ENCODE measurements at places on chromosomes 5 and 9.

DNA sequence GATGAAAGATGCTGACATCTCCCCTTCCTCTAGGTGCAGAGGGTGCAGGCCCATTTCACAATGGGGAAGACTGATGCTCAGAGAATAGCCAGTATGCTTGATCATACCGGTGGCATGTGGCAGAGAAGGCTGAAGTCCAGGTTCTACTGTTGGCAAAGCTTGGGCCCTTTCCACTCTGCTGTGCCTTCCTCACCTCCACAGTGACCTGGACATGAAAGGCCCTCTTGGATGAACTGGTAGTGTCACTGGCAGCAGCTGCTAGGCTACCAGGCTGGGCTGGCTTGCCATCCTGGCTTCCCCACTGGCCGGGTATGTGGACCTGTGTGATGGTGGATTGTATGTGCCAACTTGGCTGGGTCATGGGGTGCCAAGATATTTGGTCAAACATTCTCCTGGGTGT is 92.0 kb downstream of the GADD45G start:
- no peak for DNase-seq

DNA sequence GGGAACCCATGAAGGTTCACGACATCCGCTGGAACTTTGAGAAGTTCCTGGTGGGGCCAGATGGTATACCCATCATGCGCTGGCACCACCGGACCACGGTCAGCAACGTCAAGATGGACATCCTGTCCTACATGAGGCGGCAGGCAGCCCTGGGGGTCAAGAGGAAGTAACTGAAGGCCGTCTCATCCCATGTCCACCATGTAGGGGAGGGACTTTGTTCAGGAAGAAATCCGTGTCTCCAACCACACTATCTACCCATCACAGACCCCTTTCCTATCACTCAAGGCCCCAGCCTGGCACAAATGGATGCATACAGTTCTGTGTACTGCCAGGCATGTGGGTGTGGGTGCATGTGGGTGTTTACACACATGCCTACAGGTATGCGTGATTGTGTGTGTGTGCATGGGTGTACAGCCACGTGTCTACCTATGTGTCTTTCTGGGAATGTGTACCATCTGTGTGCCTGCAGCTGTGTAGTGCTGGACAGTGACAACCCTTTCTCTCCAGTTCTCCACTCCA is 7.6 kb downstream of the GPX3 start:
- no peak for DNase-seq

DNA sequence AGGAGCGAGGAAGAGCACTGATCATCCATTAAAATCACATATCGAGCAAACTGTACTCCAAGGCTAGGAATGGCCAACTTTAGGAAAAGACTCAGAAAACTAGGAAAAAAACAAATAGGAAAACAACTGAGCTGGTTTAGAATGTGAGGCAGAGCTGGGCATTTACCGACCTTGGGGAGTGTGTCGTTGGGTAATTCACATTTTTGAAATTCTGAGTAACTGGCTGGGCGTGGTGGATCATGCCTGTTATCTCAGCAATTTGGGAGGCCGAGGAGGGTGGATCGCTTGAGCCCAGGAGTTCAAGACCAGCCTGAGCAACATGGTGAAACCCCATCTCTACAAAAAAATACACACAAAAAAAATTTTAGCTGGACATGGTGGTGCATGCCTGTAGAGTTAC is 70.1 kb downstream of the ZFAND5 start:
- DNase-seq = no peak

GRCh38 chr9:16191691-16192402 is 639.0 kb downstream of the CCDC171 start:
- peak; percentile 69 for DNase-seq

- no peak for DNase-seq
These were observed 12.1 kb upstream of the PSD2 start for GRCh38 chr5:139783436-139783965.

- DNase-seq = no peak
These were observed 1063.9 kb downstream of the CDH9 start for GRCh38 chr5:25974451-25974850.

DNA sequence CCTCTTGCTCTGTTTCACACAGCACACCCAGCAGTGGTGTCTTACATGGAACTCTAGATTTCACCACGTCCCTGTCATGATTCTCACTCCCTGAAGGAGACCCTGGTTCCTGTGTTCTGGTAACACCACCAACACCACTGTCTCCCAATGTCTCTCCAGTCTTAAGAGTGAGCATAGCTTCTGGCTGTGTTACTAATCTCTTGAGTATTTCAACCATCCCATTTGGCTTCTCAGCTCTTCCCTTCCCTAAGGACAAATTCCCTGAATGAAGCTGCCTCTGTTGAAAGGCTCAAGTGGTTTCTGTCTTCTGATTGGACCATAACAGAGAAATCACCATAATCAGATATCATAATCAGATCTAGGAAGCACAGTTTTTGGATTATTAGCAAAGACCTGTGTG is 311.8 kb downstream of the DNAH5 start:
- no peak for DNase-seq

GRCh38 chr5:181211208-181211607 is 6.2 kb upstream of the TRIM7 start:
- no peak for DNase-seq

- no peak for DNase-seq
These were observed 183.0 kb upstream of the TRIM32 start for GRCh38 chr9:116504081-116504480.

GRCh38 chr5:31855134-31856040 is 216.5 kb downstream of the PDZD2 start:
- peak; percentile 34 for DNase-seq

DNA sequence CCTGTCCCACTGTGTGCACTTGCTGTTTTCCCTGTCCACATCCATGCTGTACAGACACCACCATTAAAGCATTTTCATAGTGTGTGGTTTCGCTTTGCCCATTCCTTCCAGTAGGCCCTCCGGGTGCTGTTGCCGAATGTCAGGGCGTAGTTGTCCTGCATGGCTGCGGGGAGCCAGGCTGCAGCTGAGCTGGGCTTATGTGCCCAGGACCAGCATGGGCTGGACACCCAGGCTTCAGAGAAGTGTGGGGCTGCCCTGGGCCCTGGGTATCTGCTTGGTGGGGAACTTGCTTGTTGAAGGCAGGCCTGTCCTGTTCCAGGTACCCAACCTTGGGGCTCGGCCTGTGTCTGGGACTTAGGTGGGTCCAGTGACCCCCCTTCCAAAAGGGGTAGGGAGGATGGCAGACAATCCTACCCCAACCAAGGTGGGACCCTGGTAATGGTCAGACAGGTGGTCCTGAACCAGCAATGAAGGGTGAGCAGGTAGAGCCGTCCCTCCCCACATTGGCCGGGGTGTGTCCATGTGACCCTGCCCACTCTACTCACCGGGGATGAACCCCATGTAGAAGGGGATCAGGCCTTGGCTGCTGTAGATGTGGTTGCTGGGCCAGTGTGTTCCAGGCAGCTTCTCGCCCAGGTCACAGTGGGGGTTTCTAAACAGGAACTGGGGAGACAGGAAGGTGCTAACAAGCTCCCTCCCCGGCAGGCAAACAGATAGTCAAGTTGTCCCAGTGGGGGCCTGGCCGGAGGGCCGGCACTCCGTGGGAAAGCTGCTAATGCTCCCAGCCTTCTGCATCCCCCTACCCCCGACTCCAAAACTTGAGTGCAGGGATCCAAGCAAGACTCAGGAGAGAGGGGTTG is 2.8 kb downstream of the TUBB4B start:
- DNase-seq = no peak

- DNase-seq = no peak
These were observed 2.7 kb downstream of the ANKRD33B start for GRCh38 chr5:10566543-10567068.

GRCh38 chr5:87398981-87399614 is 13.6 kb downstream of the CCNH start:
- no peak for DNase-seq

- DNase-seq = no peak
These were observed 256.6 kb upstream of the ARRDC3 start for GRCh38 chr5:91639744-91640143.

- DNase-seq = no peak
These were observed 649 bp upstream of the GLE1 start for GRCh38 chr9:128503870-128504269.

Measured in activated CD4-positive, alpha-beta T cell treated with anti-CD3 and anti-CD28 coated beads for 48 hours (primary cell).